EL (cell line): ENCODE measurements at places on chromosomes 3 and 15.

DNA sequence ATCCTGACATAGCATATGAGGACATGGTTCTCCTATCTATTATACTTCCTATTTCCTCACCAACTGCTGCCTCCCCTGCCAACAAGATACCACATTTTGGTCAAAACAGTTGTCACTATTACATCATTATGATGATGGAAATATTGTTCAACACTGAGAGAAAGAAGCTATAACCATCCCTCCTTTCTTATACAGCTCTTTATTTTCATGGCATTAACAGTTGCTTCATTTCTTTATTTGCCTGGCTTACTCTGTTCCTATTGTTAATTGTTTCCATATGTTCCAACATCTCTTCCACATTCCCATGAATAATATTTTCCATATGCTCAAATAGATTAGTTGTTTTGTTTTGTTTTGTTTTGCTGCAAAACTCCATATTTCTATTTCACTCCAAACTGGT is 40.8 kb upstream of the FILIP1L start:
- peak; percentile 28 for DNase-seq

- peak; percentile 74 for DNase-seq
These were observed 2.3 kb downstream of the EIF2AK4 start for GRCh38 chr15:39936187-39936586.

GRCh38 chr3:57583544-57583943 is 13.6 kb downstream of the ARF4 start:
- no peak for DNase-seq

GRCh38 chr3:34504775-34505174 is 706.3 kb downstream of the PDCD6IP start:
- DNase-seq: no peak

GRCh38 chr3:37217098-37217849 is 42.9 kb upstream of the LRRFIP2 start:
- no peak for DNase-seq

DNA sequence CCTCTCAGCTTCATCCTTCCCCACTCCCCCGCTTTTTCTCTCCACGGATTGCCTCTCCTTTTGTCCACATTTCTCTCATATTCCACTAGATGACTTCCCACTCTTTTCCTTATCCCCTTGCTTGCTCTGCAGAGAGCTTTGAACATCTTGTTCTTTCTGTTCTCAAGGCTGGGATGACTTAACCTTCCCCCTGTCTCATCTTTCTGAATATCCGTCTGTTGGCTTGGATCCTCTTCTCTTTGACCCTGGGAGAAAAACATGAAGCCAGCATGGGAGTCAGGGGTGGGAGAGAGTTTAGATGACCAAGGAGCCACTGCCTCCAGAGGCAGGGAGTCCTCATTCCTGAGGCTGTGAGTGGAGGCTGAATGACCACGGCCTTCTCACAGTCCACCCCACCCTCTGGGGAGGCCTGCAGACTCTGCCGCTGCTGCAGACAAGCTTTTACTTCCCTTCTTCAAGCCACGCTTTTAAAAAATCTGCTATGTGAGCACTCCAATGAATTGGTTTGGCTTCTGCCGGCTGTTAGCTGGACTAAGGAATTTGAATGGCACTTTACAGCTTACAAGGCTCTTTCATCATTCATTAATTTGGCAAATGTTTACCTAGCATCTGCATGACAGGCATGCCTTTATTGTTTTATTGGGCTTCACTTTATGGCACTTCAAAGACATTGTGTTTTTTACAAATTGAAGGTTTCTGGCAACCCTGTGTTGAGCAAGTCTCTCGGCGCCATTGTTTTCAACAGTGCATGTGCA is 111.6 kb upstream of the SLC6A6 start:
- no peak for DNase-seq

- DNase-seq: no peak
These were observed 52.4 kb downstream of the TBL1XR1 start for GRCh38 chr3:177144922-177145321.

- DNase-seq: peak; percentile 58
These were observed 67.5 kb upstream of the AKAP13 start for GRCh38 chr15:85312929-85313331.

- no peak for DNase-seq
These were observed 166.0 kb downstream of the DPH6 start for GRCh38 chr15:35379972-35380371.

DNA sequence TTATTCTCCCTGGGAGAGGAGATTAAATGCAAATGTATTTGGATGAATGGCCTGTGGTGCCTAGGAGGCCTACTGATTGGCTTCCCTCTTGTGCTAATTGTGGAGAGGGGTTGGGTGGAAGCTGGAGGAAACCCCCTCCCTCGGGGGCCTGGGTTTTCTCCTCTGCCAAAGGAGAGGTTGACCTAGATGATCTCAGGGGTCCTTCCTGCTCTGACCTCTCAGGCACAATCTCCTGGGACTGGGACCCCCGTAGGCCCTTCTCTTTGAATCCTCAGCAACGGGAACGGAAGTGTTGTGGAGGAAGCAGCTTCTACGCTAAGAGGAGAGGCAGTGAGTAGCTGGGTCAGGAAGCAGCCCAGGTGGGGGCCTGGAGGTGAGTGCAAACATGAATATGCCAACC is 40.5 kb upstream of the MAGEF1 start:
- DNase-seq: no peak

DNA sequence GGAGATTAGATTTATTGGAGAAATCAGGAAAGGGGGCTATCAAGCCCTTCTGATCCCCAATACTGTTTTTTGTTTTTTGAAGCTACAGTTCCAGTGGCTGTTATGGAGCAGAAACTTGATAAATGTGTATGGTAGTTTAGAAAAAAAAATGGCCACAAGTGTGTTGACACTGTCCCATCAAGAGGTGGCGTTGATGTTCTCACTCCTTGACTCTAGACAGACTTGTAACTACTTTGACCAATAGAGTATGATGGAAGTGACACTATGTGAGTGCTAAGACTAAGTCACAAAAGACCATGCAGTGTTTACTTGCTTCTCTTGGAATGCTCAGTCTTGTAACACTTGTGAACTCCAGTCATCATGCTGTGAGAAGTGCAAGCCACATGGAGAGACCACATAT is 356.7 kb downstream of the PDCD6IP start:
- no peak for DNase-seq

DNA sequence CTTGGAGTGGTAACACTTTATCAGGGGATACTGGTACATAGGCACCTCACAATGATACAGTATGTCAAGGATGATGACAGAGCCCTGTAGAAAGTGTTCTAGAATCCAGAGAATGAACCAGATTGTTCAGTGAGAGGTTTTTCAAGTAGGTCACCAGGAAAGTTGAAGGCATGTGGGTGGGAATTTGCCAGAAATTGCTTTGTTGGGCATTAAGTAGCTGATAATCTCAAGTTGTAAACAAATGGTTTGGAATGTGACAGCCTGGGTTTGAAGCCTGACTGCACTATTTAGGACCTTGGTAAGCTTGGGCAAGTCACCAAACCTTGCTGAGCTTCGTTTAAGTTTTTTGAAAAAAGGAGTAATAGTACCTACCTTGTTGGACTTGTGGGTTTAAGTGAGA is 12.5 kb downstream of the SLC35G2 start:
- no peak for DNase-seq

DNA sequence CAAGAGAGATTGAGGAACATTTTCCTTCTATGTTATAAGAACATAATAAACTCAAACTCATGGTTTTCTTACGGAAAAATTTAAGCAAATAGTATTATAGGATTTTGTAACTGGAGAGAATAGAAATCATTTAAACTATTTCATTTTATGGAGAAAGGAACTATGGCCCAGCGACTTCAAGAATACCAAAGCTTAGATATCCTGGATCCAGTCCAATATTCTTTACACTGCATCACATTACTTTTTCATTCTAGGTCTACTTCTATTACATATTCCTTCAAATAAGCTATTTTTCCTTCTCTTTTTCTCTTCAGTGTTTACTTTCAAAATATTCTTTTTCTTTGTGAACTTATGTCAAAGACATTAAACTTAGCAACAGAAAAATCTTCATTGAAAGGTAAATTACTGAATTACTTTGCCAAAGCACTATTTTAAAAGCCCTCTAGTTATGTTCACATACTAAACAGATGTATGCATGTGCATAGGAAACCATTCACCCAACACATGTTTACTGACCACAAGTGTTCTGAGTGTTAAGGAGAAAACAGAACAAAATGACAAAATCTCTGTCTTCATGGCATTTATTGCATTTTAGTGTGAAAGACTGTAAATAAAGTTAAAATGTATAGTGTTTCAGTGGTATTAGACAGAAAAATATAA is 20.4 kb downstream of the KPNA4 start:
- peak; percentile 11 for DNase-seq

- no peak for DNase-seq
These were observed 1004.6 kb upstream of the NR2F2 start for GRCh38 chr15:95325763-95326404.

DNA sequence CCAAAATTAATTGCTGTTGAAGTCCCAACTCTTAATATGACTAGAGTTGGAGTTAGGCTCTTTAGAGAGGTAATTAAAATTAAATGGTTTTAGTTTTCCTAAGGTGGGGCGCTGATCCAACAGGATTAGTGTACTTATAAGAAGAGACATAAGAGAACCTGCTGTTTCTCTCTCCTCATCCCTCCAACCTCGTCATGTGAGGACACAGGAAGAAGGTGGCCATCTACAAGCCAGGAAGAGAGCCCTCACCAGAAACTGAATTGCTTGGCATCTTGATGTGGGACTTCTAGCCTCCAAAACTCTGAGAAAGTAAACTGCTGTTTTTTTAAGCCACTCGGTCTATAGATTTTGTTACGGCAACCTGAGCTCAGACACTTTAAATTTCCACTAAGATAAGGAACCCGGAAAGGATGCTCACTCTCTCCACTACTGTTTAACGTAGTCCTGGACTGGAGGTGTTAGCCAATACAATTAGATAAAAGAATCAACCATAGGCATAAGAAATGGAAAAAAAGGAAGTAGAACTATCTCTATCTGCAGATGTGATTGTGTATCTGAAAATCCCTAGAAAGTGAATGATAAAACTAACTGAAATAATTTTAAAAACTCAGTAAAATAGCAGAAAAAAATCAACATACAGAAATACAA is 26.8 kb downstream of the DCBLD2 start:
- no peak for DNase-seq

GRCh38 chr3:195522254-195523023 is 20.7 kb downstream of the PPP1R2 start:
- DNase-seq: peak; percentile 40

GRCh38 chr3:37321377-37321781 is 147.0 kb upstream of the LRRFIP2 start:
- no peak for DNase-seq

DNA sequence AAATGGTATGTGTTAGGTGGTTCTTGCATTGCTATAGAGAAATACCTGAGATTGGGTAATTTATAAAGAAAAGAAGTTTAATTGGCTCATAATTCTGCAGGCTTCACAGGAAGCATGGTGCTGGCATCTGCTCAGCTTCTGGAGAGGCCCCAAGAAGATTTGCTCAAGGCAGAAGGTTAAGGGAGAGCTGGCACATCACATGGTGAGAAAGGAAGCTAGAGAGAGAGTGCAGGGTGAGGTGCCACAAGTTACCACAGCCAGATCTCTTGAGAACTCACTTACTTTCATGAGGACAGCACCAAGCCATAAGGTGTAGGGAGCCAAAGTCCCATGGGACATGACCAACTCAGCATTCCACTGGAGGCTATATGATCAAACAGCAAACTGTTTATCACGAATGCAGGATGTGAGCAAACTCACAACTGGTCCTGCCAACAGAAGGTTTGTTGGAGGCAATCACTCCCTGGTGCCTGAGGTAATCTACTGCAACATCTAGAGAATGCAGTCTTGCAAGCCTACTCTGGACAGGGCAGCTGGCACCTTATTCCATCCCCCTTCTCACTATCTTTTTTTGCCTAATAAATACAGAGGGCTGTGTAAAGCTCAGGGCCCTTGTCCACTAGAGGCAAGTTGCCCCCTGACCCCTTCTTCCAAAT is 28.1 kb upstream of the CCR2 start:
- no peak for DNase-seq

GRCh38 chr3:60826511-60826910 is 424.7 kb downstream of the FHIT start:
- DNase-seq: no peak

GRCh38 chr15:80620931-80621330 is 74.2 kb upstream of the ABHD17C start:
- DNase-seq: no peak

DNA sequence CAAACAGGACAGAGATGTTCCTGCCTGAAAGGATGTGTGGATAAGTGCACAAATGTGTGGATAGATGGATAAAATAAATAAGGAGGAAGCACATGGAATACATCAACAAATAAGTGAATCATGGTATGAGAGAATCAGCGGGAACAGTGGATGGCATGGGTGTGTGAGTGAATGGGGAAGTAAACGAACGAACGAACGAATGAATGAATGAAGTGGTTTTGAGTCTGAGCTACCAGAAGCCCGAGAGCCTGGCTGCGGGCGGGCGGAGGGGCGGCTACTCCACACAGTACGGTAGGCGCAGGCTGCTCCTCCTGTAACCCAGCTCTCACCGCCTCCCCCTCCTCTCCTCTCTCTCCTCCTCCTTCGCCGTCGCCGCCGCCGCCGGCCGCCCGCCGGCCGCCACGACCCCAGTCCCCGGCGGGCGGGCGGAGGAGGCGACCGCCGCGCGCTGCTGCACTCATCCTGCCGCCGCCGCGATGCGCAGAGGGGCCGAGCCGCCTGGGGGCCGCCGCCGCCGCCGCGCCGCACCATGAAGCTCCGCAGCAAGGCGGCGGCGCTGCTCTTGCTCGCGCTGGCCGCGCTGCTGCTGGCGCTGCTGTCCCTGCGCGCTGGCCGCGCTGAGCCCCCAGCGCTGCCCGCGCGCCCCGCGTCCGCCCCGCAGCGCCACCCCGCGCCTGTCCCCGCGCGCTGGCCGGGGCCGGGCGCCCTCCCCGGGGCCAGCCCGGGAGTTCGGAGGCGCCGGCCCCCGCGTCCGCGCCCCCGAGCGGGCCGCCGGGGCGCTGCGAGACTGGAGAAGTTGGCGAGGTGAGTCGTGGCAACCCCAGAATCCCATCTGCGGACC is at the start of gene GXYLT2:
Gene GXYLT2, plus strand, starts transcription at position 342 of the 841 bp plus-strand sequence. Its CDS starts 188 bp downstream, at position 530.
- DNase-seq: peak; percentile 73

DNA sequence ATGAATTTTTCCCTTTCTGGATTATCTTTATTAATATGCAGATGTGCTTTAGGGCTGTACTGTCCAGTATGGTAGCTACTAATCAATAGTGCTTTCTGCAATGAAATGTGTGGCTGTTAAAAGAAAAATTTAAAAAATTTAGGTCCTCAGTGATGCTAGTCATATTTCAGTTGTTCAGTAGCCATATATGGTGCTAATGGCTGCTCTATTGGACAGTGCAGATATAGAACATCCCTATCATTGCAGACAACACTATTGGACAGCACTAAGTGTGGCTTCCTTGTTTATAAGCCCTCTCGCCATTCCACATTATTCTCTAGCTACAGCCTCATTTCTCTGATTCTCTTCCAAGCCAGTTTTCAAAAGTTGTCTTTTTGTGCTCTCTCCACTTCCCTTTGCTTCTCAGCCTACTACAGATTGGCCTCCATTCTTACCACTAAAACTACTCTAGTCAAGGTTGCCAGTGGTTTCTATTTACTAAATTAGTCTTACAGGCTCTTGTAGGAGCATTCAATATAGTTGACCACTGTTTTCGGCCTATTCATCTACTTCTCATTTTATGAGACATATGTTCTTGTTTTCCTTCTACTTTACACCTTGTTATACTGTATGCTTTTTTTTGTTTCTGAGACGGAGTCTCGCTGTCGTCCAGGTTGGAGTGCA is 9.5 kb downstream of the MAPK6 start:
- no peak for DNase-seq
